Right lung (tissue), 10 donors: ENCODE measurements at places on chromosomes 1 and 21. TPM values are rescaled to one million over a fixed set of nuclear protein-coding genes. Genes with fewer than 3 reads are reported as not detected.

AIRE gene
- 0.08 TPM for polyA plus RNA-seq

- DNase-seq, result no peak
Measured at GRCh38 chr21:38351176-38351959, 94.6 kb downstream of the KCNJ15 start.

DNA sequence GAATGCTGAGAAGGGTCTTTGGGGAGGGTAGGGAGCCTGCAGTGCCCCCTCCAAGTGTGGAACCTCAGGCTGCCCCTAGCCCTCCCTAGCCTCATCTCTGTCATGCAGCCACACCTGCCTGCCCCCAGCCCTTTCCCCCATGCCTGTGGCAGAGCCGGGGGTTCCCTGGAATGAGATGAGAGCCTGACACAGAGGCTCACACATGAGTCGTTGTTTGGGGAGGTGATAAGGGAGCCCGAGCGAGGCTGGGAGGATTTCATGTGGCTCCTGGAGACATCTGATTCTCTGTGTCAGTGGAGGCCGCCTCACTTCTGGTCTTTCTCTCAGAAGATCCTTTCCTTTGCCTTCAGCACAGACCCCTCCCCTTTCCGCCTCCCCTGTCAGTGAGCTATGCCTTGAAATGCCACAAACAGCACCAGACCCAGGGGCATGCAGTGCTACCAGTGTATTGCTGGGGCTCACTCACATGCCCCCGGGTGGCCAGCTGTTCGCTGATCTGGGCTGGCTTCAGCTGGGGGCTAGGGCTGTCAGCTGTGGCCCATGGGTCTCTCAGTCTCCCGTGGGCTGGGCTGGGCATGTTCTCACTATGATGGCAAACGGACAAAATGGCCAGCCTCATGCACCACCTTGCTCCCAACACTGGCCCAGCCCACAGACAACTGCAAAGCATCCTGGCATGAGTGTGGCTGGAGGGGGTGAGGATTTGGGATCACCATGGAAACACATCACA is 102.6 kb downstream of the AJAP1 start:
- DNase-seq, result no peak

PCP4L1 gene
- 1.4 TPM for polyA plus RNA-seq

SPOCD1 gene
- 0.51 TPM for polyA plus RNA-seq

TMEM82 gene
- 0.06 TPM for polyA plus RNA-seq

- no peak for DNase-seq
Measured at GRCh38 chr1:83101406-83101805, 897.5 kb downstream of the TTLL7 start.

DNA sequence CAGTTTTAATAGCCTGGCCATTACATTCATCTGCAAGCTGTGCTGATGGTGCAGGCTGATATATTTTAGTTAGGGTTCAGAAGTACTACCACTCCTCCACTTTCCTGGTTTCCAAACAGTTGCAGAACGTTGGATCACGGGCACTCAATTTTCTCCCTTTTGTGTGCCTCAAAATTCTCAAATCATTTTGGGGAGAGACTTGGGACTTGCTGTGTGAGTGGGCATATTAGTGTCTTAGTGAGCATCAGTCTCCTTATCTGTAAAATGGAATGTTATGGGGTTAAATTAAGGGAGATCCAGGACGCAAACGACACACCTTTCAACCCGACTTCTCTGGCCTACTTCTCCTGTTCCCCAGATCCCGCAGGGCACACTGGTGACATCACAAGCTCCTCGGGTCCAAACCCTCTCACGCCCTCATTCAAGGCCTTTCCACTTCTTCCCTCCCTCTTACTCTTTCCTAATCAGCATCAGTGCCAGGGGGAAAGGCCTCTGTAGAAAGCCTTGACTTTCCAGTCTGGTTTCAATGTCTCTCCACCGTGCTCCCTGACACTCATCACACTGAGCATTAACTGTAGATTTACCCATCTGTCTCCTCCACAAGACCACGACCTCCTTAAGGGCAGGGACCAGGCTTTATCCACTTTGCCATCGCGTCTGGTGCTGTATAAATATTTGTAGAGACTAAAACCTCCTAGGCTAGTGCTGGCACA is 1.2 kb downstream of the PIGP start:
- DNase-seq, result peak; percentile 64

DNA sequence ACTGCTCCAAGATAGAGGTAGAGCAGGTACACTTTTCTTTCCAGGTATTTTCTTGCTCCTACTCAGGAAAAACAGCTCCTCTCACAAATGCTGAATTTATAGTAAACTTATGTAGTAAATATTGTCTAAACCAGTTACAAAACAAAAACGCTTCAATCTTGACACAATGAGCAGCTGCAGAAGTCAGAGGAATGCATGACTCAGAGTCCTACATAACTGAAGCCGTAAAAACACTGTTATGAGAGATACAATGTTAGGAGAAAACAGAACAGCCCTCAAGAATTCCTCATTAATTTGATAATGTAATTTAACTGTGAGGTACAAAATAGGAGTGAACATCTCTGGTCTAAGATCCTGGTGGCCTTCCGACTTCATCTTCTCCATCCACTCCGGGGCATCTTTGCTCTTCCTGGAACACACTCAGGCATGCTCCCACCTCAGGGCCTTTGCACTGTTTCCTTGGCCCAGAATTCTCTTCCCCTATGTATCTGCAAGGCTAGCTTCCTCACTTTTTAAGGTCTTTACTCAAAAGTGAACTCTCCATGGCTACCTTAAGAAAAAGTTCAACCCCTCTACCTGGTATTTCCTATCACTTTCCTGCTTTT is 138.5 kb downstream of the SLC45A1 start:
- no peak for DNase-seq

GRCh38 chr1:151583796-151584195 is 28.1 kb upstream of the SNX27 start:
- no peak for DNase-seq

DNA sequence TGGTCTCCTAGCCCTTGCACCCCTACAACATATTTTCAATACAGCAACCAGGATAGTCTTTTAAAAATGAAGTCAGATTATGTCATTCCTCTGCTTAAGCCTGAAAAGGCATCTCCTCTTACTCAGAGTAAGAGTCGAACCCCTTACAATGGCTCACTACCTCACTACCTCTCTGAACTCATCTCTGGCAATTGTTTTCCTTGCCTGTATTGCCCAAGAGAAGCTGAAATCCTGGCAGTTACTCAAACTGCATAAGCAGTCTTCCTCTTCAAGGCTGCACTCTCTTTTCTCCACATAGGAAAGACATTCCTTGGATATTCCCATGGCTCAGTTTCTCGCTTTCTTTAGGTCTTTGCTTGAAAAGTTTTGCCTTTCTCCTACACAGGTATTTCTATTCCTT is 22.7 kb downstream of the CLDN8 start:
- DNase-seq, result no peak
